Small intestine (tissue), 16 donors: ENCODE measurements at places on chromosomes 11 and 22.

GRCh38 chr22:36351921-36352802 lies 35.6 kb downstream of the MYH9 start:
- peaks cover 5% of the 10 kb centered on the region for H3K36me3 ChIP-seq
- no peak overlapping the region for H3K4me3 ChIP-seq
- H3K27me3 ChIP-seq: no peaks in the 10 kb centered on the region
- H3K4me1 ChIP-seq: peaks cover 44% of the 10 kb centered on the region

GRCh38 chr22:46812788-46813187 lies 50.3 kb downstream of the TBC1D22A start:
- no peak overlapping the region for H3K4me3 ChIP-seq
- no peak overlapping the region for H3K27ac ChIP-seq
- no peaks in the 10 kb centered on the region for H3K36me3 ChIP-seq
- H3K27me3 ChIP-seq: no peaks in the 10 kb centered on the region
- no peak for DNase-seq
- H3K4me1 ChIP-seq: no peaks in the 10 kb centered on the region

DNA sequence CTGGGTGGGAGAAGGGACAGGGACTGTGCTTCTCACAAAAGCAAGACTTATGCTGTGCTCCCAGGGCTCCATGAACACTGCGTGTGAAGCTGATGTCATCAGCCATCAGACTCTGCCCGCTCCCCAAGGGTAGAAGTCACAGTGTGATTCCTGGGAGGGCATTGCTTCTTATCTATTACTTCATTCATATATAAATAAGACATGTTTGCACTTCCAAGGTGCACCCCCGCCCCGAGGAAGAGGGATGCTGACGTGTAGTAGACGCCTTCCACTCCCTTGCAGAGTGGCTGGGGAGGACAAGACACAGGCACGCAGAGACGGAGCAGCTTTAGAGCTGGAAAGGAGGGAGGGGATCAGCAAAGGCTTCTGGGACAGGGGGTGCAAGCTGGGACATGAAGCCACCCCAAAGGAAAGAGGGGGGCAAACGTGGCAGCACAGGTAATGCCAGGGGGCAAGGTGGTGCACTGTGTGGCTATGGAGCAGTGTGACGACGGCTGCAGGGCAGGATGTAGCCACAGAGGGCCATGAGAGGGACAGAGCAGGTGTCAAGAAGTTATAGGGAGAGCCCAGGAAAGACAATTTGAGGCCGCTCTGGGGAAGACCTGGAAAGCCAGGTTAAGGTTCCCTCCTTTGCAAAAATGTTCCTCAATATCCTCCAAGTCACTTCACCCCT lies 558.5 kb downstream of the MN1 start:
- no peaks in the 10 kb centered on the region for H3K27me3 ChIP-seq
- H3K36me3 ChIP-seq: no peaks in the 10 kb centered on the region
- H3K27ac ChIP-seq: no peak overlapping the region
- H3K4me1 ChIP-seq: no peaks in the 10 kb centered on the region
- DNase-seq: peak; percentile 66
- no peak overlapping the region for H3K4me3 ChIP-seq

DNA sequence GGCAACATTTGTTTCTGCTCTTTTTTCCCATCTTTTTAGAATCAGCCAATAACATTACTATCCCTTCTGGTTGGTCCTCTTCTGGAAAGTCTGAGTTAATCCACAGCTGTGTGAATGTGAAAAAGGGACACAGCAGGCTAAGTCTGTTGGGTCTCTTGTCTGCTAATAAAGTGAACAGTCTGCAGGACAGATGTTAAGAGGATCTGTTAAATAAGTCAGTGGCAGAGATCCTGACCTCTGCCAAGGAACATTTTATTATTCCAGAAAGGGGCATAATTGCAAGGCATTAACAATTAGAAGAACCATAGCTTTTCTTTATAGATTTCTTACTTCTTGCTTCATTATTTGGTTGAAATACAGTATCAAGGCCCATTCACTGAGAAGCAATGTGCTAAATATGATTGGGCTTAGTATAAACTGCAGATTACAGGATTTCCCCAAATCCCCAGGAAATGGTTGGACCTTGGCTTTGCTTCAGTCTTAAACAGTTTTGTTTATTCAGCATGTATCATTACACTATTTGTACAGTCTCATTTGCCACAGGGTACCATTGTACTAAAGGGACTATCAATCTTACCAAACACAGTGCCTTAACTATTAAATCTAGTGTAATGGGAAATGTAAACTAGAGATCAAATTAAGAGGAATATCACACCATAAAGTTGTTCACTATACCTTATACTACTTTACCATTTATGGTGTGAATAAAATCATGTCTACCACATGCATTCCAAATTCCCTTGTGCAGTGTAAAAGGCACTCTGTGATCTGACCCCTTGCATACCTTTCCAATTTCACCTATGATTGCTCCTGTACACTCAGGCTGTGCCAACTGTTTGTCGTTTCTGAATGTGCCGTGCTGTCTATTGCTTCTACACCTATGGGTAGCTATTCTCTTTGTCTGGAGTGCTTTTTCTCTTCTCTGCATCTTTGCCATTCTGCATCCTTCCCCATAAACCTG lies 274.0 kb downstream of the SOX6 start:
- H3K4me3 ChIP-seq: no peak overlapping the region
- H3K27me3 ChIP-seq: no peaks in the 10 kb centered on the region
- no peak overlapping the region for H3K27ac ChIP-seq
- no peak for DNase-seq
- peaks cover 5% of the 10 kb centered on the region for H3K36me3 ChIP-seq
- peaks cover 3% of the 10 kb centered on the region for H3K4me1 ChIP-seq

- DNase-seq: no peak
- no peaks in the 10 kb centered on the region for H3K27me3 ChIP-seq
- peaks cover 6% of the 10 kb centered on the region for H3K4me1 ChIP-seq
- no peaks in the 10 kb centered on the region for H3K36me3 ChIP-seq
Observed at GRCh38 chr11:72970557-72971118, 156.4 kb downstream of the ATG16L2 start.

DNA sequence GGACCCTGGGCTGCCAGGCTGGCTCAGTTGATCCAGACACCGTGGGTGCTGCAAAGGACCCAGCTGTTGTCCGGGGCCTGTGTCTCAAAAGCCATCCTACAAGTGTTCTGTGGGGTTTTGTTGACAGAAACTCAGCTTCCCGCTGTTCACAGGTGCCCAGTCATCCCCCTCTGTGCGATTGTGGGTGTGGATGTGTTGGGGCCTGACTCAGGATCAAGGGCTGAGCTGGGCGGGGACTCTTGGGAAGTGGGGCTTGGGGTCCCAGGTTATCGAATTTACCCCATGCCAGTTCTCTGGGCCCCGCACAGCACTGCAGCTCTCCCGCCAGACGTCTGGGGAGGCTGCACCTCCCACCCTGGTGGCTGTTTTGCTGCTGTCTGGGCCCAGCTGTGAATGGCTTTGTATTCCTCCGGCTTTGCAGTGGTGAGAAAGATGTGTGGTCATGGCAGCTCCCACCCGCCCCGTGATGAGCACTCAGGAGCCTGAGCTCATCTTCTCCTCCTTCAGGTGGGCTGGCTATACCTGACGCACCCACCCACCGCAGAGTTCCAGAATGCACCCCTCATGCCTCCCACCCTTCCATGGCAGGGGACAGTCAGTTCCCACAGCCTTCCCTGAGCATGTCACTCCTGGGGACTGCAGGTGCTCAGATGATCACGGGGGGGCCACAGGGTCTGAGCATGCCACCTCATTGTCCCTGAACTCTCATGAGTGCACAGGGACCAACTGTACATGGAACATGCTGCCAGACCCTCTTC lies 3.6 kb upstream of the AP2A2 start:
- H3K4me1 ChIP-seq: peaks cover 6% of the 10 kb centered on the region
- no peak for DNase-seq
- H3K4me3 ChIP-seq: no peak overlapping the region
- H3K36me3 ChIP-seq: no peaks in the 10 kb centered on the region
- no peaks in the 10 kb centered on the region for H3K27me3 ChIP-seq
